CD4-positive, alpha-beta T cell treated with Interleukin-4 for 4 hours (primary cell): ENCODE measurements at places on chromosomes 12 and 14.

GRCh38 chr12:22627371-22627770, 2.4 kb downstream of the ETNK1 start:
- DNase-seq = peak; percentile 44

DNA sequence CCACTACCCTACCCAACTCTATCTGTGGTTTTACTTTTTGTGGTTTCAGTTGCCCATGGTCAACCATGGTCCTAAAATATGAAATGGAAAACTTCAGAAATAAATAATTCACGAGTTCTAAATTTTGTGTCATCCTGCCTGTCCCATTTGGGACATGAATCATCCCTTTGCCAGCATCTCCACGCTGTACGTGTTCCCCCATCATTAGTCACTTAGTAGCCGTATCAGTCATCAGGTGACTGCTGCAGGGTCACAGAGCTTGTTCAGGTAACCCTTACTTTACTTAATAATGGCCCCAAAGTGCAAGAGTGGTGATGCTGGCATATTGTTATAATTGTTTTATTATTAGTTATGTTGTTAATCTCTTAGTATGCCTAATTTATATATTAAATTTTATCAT, 209.9 kb downstream of the ITPR2 start:
- DNase-seq = no peak

GRCh38 chr12:96233939-96234461, 39.8 kb downstream of the ELK3 start:
- DNase-seq = no peak

DNA sequence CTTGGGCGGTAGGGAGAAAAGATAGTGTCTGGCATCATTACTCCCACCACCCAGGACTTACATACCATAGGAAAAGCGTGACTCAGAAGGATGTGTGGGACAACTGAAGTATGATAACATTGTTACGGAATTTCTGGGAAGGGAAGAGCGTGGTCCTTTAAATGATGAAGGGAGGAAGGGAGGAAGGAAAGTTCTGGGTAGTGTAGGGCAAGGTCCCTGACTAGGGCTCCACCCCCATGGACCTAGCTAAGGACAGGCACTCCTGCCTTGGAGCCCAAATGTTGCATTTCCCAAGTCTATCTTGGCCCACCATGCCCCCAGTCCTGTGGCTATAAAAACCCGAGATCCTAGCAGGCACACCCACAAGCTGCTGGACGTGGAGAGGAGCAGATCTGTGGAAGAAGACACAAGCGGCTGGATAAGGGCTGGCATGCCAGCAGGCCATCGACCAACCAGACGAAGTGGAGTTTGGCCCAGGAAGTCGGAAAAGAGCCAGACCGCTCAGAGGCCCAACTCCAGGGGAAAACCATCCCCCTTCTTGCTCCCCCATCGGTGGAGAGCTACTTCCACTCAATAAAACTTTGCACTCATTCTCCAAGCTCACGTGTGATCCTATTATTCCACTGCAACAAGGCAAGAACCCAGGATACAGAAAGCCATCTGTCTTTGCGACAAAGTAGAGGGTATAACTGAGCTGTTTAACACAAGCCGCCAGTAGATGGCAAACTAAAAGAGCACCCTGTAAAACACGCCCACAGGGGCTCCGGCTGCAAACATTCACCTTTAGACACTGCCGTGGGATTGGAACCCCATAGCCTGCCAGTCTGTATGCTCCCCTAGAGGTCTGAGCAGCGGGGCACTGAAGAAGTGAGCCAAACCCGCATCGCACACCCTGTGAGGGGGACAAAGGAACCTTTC, 23.0 kb upstream of the RAB21 start:
- DNase-seq = no peak

GRCh38 chr14:31251028-31251958, 43.7 kb upstream of the HECTD1 start:
- no peak for DNase-seq

DNA sequence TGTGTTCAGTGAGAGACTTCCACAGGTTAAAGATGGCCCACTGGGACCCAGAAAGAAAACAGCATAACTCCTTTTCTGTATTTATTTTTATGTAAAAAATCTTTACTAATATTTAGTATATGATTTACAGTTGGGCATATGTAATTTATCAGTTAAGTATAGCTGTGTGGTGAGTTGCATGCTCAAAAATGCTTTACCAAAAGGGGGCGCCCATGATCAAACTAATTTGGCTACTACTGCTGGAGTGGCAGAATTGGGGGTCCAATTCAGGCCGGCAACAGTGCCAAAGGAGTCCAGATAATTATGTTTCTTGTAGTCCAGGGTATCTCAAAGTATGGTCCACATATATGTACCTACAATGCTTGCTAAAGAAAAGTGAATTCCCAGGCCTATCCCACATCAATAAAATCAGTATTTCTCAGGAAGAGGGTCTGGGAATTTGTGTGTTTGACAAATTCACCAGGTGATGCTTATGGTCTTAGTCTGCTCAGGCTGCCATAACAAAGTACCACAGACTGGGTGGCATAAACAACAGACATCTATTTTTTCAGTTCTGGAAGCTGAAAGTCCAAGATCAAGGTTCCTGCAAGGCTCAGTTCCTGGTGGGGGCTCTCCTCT, 152.0 kb downstream of the KTN1 start:
- peak; percentile 19 for DNase-seq

DNA sequence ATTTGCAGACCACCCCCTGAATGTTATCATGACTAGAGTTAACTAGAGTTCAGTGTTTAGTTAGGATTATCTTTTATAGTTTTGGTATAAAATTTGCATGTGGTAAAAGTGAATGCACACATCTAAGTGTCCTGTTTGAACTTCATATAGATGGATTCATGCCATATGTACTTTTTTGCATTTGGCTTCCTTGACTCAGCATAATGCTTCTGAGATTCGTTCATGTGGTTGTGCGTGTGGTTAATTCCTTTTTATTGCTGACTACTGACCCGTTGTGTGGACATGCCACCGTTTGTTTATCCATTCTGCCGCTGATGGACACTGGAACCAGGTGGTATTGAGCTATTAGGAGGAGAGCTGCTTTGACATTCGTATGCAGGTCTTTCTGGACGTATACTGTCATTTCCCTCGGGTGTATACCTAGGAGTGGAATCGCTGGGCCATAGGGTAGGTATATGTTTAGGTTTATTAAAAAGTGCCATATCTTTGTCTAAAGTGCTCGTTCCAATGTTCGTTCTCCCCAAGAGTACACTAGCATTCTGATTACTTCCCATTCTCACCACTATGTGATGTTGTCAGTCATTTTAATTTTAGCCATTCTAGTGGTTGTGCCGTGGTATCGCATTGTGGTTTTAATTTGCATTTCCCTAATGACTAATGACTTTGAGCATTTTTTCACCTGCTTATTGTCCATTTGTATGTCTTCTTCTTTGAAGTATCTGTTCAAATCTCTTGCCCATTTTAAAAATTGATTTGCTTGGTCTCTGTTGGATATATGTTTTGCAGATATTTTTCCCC, 37.7 kb downstream of the RIN3 start:
- DNase-seq = peak; percentile 71

DNA sequence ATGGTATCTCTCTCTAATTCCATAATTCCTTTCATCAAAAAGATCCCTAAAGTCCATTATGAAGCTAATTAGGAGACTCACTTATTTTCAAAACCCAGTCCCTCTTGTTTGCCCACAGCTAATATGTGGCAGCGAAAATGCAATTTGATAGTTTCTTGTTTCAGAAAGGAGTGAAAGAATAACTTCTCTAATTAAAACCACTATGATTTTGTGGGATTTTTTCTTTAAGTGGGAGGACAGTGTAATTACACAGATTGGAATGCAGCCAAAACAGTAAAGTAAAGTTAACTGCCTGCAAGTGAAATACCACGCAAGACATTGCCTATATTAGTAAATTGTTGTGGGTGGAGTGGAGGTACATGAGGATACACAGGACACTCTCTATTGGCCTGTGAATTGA, 50.0 kb downstream of the PTPRO start:
- DNase-seq = no peak

GRCh38 chr14:38536376-38537038, 280.6 kb upstream of the CLEC14A start:
- no peak for DNase-seq

GRCh38 chr12:65082406-65082805, 38.7 kb downstream of the WIF1 start:
- no peak for DNase-seq

- no peak for DNase-seq
These were observed 30.8 kb downstream of the PAWR start for GRCh38 chr12:79659961-79660431.

DNA sequence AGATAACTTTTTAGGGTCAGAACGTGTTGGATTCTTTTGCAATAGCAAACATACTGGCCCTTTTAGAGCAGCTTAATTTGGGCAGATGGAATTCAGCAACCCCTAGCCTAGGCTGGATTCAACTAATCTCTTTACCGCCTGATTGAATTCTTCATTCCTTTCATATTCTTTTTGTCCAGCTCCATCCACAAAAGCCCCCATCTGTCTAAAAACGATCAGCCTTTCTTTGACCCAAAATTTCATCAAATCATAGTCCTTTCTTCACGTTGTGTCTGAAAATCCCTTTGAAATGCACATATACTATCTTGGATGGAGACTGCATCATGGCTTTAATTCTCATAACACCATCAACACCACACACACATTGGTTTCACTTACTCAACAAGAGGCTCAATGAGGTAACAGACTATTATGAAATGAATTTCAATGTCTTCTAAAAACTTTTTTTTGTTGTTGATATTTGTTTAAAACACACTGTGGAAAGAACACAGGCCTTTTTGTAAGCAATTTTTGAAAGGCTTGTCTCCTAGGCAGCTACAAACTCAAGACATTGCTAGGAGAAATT, 128.0 kb upstream of the EEA1 start:
- DNase-seq = no peak

- no peak for DNase-seq
These were observed 14.2 kb upstream of the SLC38A4 start for GRCh38 chr12:46839964-46840363.

DNA sequence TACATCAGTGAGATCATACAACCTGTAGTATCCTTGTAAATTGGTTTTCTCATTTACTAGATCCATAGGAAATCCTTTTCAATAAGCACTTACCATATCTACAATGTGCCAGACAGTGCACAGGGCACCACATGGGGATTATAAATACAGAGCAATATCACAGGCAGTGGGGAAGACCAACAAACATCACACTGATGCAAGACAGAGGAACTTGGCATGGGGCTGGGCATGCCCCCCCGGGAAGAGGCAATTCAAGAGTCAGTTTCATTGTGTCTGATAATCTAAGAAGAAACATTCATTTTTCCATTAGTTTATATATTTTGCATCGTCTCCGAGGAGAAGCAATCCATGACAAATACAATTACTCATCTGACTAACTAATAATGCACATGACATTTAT, 16.2 kb downstream of the NT5DC3 start:
- DNase-seq = no peak

DNA sequence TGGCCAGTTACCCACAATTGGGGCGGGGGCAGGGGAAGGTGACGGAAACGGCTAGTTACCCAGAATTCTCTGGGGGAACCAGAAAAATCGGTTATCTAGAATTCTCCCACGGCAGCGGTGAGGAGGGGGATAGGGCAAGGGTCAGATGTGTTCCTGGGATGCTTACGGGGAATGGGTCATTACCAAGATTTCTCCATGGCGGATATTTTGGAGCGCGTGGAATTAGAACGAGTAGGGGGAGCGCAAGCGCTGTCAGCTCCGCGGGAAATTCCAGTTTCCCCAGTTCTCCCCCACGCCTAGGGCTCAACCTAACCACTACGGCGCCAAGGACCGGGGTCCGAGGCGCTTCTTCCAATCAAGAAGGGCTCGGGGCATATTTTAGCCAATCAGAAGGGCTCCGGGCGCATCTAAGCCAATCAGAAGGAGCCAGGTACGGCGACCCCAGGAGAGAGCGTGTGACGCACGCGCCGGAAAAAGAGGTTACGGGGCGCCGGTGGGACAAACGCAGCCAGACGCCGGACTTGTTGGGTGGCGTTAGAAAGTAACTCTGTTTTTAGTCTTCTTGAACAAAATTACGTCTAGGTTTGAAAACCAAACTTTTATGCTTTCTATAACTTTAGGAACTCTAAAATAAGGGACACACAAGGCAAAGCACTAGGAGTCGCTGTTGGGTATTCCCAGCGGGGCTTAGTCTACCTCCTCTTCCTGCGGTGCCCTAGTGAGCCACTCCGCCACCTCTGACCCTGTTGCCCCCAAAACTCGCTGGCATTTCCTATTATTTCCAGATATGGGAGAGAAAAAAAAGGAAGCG, at the start of gene PAN2:
Gene PAN2 (minus strand): TSS at position 322 of the 811 bp plus-strand sequence. CDS start 906 bp downstream, outside the sequence.
- peak; percentile 97 for DNase-seq

DNA sequence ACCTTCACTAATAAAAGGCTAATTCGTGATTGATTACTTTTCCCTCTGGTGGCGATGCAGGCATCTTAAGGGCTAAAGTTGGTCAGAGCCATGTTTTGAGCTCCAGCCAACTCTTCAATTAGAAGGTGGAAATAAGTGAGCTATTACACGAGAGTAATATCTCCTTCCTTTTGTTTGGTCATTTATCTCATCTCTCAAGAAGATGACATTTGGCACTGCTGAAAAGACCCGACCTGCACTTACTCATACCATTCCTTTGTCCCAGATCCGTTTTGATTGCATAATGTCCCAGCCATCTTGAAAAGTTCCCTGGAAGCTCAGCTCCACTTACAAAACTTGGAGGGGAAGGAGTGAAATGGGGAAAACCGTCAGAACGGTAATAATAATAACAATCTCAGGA, 316.2 kb downstream of the VRK1 start:
- no peak for DNase-seq

GRCh38 chr14:31133133-31133532, 74.5 kb downstream of the HECTD1 start:
- DNase-seq = no peak

DNA sequence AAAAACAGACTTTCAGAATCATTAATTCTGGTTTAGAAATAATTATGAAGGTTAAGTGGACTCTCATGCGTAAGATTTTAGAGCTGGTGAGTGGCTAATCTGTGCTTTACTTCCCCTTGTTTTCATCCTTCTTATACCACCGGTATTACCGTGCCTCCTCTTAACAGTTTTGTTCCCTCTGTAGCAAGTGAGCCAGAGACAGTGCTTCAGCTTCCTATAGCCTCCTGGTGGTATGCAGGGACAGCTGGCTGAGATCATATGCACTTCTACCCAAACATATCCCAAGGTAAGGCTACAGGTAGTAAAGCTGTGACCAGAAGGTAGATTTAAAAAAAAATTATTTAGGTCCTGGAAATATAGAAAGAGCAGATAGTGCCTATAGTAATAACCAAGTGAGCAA, 55.2 kb downstream of the PDE3A start:
- no peak for DNase-seq

DNA sequence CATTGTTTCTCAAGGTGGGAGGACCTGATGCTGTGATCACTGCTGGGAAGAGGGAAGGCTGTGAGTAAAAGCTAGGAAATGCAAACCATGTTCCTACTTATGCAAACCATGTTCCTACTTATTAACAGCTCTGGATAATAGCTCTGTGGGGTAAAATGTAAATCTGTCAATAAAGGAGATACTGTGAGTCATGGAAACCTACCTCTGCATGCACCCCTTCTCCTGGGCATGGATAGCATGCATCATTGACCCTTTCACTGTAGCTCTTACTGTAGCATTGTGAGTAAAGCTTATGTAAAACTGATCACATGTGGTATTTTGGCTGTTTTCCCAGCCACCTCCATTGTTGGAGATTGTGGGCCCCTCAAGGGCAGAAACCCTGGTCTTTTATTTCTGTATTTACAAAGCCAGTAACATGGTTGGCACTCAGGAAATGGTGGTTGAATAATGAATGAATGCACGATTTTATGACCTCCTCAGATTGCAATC, 253.7 kb downstream of the GRIN2B start:
- DNase-seq = no peak

- no peak for DNase-seq
These were observed 377.3 kb downstream of the EMP1 start for GRCh38 chr12:13573698-13574321.
